ENCODE measurements at places on chromosomes 5 and 9.

DNA sequence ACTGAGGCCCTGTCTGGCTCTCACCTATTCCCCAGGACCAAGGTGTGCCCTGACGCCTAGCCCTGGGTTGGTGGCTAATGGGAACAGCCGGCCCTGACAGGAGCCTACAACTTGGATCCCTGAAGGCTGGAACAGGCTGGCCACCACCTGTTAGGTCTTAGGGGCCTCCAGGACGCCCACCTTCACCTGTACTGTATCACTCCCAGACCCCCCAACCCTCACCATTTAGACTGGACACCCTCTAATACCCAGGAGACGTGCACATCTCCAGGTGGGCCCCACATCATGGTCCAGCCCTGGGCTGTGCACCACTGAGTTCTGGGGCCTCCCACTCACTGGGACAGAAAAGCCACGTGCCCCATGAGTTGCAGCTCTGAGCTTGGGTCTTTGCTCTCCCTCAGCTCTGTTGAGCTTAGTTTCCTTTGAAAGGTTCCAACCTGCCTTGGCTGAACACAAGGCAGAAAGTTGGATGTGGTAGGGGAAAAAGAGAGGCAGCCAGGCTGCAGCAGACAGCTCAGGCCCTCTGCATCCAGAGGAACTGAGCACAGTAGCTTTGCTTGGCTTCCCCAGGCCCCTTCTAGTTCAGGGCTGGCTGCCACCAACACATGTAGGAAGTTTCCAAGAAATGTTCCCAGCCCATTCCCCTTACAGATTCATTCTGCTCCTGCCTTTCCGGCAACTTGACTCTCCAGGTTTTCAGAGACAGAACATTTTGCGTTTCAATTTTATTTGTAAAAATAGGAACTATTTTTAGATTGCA lies 116.8 kb upstream of the TBC1D2 start:
- DNase-seq: no peak

- no peak for DNase-seq
Measured at GRCh38 chr9:92942688-92943616, 4.4 kb upstream of the FGD3 start.

- DNase-seq: no peak
Measured at GRCh38 chr5:14705556-14705955, 41.0 kb downstream of the OTULIN start.

DNA sequence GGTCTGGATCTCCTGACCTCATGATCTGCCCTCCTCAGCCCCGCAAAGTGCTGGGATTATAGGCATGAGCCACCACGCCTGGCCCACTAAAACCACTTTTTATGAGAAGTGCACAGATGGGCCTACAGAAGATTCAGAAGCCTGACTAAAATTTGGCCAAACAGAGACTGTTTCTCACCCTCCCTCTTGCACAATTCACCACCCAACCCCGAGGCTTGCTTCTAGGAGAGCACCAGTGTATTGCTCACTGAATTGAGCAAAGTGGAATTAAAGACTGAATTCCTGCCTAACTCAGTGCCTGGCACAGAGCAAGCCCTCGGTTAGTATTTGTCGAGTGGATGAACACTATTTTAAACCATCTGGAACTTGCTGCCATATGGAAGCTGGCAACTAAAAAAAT lies 3.4 kb upstream of the DCTN4 start:
- DNase-seq: no peak

DNA sequence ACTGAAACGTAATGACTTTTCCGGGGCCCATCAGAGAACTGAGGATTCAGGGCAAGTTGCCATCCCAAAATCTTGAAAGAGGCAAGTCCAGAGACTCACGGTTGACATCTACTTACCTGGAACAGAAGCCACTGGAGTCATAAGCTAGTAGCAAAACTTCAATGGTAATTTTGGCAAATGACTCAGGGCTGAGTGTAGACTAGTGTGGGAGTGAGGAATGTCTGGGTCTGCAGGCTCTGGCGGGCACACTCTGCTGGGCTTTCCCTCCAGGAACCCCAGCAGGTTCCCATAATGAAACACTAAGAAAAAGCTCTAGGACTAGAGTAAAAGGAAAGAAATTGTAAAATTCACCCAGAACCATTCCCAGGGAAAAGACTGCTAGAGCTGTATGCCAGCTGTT lies 122.9 kb upstream of the NFIL3 start:
- no peak for DNase-seq
